ENCODE measurements at places on chromosomes 1 and 21.
A peak's percentile ranks its signal among the peaks of the same experiment; 100 is the strongest.

GRCh38 chr1:25810341-25811299 is 9.1 kb upstream of the MTFR1L start:
- DNase-seq, result peak; percentile 74

DNA sequence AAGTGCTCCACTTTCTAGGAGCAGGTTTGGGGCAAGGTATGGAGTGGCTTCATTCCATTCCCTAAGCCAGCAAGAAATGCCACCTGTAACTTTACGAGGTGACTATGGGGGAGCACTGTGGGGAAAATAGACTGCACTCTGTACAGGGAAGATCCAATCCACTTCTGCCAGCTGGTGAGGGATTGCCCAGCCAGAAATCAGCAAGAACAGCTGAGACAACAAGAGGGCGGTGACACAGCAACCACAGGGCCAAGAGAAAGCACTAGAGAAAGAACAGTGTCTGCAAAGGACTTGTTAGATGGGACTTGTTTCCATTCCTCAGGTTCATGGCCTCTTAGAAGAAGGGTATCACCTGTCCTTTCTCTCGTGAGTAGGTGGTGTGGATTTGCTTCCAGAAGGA is 19.6 kb downstream of the CAPN8 start:
- DNase-seq, result no peak

DNA sequence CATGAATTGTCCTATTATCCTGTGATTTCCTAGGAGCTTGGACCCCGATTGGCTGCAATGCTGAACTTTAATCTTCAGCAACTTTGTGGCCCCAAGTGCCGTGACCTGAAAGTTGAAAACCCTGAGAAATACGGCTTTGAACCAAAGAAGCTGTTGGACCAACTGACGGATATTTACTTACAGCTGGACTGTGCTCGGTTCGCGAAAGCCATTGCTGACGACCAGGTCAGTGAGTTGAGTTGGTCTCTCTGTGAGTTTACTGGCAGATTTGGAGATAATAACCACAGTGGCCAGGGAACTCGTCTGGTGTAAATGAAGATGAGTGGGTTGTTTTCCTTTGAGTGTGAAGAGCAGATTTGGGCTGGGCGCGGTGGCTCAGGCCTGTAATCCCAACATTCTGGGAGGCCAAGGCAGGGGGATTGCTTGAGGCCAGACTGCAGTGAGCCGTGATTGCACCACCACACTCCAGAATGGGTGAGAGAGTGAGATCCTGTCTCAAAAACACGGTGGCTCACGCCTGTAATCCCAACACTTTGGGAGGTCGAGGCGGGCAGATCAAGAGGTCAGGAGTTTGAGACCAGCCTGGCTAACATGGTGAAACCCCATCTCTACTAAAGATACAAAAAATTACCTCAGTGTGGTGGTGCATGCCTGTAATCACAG is 39.1 kb upstream of the KIF1B start:
- no peak for DNase-seq

DNA sequence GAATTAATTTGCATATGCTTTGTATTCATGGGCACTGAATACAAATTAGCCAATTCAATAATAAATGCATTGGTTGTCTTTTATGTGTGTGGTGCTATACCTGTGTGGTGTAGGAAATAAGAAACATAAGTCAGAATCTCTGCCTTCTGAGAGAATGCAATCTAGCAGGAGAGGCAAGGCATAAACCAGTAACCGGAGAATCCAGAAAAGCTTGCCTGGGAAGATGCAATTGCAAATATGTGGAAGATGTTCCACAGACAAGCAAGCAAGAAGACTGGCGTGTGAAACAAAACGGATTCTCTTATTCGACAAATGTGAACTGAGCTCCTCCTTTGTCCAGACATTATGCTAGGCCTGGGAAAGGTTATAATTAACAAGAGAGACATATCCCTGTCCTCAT is 134.3 kb downstream of the NR5A2 start:
- DNase-seq, result no peak

DNA sequence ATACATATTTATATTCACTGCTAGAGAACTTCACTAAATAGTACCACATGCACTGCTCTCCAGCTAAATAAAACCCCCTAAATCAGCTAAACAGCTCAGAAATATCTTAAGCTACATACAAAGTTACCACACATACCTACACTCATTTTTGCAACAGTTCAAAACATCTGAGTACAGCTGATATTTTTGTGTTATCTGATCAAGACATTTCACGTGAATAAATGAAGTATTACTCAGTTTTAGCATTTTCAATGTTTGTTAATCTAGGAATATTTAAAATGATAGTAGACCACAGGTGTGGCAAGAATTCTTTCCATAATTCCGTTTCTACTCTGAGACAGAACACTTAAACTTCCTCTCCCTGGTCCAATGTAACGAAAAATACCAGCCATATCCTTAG is 20.8 kb downstream of the EVI5 start:
- DNase-seq, result no peak

DNA sequence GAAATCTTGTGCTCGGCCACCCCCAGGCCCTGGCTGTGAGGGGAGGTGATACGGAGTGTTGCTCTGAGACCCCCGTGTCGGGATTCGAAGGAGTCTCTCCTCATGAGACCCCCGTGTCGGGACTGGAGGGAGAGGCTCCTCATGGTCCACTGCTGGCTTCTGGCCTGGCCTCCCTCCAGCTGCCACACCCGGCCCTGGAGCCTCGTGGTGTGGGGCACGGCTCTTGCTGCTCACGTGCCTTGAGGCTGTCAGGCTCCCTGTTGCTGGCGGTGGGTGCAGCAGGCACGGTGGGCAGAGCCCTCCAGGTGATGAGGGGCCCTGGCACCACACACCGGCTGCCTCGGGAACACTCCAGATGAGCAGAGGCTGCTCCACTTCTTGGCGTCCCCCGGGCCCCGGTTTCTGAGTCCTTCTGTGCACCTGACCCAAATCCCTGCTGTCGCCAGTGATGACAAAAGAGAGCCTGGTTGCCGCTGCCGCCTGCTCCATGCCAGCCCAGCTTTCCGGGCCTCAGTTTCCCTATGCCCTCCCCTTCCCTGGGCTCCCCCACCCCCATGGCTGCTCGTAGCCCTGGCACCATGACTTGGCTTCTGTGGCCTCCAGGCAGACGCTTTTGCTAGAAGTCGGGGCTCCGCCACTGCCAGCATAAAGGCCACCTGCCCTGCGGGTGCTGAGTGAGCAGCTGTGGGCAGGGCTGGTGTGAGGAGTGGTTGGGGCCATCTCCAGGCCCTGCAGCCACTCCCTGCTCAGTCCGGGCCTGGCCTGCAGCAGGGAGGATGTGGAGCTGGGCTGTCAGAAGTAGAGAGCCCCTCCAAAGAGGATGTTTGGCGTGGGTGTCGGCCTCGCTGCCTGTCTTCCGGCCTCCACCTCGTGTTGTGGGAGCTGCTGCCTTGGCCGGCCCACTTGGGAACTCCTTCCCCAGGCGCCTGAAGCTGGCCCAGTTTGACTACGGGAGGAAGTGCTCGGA is 11.8 kb downstream of the TMEM240 start:
- no peak for DNase-seq

GRCh38 chr1:23290836-23291565 is 53.1 kb downstream of the HNRNPR start:
- DNase-seq, result no peak

GRCh38 chr1:65045022-65045817 is 78.9 kb upstream of the JAK1 start:
- DNase-seq, result no peak

DNA sequence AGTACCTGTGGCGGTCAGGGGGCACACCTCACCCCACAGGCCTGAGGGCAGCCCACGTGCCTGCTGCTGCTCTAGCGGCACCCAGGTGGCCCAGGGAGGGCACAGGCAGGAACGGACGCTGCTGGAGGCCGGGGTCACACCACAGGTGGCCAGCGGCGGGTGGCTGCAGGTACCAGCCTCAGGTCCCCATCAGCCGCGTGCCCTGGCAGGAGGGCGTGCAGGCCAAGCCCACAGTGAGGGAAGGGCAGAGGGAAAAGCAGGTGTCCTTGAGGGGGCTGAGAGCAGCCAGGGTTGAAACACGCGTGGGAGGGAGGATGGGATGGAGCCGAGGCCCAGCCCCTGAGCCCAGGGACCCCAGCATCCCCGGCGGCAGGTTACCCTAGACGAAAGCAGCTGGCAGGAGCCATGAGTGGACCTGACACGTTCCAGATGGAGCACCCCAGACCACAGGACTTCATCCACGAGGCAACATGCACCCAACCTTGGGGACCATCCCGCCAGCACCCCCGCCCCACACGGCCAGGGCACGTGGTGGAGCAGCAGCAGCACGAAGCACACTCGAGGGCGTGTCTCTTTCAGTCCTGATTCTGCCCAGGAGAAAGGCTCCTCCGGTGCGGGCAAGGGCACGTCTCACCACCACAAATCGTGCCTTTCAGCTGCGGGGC is 3.7 kb downstream of the SLC19A1 start:
- no peak for DNase-seq

DNA sequence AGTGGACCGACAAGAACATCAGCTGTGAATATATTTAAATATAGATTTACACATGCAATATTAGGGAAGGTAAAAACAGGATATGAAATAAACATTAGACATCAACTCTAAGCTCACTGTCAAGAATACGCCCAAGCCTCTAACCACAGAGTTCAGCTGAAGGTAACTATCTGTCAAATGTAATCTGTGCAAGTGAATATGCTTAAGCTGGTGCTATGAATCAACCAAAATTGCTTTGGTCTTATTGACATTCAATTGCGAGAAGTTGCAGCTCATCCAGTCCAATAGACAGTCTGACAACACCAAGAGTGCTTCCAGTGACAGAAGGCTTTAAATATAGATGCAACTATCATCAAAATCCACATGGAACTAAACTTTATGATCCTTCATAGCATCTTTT is 32.3 kb downstream of the USH2A start:
- no peak for DNase-seq

- DNase-seq, result no peak
These were observed 117.8 kb downstream of the LIPI start for GRCh38 chr21:14092834-14093560.

- DNase-seq, result peak; percentile 47
These were observed 28.6 kb upstream of the PRSS38 start for GRCh38 chr1:227786673-227787512.

- DNase-seq, result no peak
These were observed 28.2 kb downstream of the SLC2A1 start for GRCh38 chr1:42930178-42931107.

DNA sequence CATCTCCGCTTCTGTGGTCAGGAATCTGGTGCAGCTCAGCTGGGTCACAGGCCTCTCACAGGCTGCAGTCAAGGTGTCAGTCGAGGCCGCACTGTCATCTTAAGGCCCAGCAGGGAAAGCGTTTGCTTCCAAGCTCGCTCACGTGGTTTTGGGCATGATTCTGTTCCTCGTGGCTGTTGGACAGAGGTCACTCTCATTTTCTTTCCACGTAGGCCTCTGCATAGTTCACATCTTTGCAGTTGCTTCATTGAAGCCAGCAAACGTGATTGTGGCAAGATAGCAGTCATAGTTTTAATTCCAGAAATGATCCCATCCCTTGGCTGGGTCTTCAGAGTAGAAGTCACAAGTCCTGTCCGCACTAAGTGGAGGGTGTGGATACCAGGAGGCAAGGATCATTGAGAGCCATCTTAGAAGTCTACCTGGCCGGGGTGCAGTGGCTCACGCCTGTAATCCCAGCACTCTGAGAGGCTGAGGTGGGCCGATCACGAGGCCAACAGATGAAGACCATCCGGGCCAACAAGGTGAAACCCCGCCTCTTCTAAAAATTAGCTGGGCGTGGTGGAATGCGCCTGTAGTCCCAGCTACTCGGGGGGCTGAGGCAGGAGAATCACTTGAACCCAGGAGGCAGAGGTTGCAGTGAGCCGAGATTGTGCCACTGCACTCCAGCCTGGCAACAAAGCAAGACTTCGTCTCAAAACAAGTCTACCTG is 24.5 kb downstream of the NECAP2 start:
- DNase-seq, result no peak

GRCh38 chr1:104238991-104239390 is 489.3 kb downstream of the AMY1C start:
- DNase-seq, result no peak

DNA sequence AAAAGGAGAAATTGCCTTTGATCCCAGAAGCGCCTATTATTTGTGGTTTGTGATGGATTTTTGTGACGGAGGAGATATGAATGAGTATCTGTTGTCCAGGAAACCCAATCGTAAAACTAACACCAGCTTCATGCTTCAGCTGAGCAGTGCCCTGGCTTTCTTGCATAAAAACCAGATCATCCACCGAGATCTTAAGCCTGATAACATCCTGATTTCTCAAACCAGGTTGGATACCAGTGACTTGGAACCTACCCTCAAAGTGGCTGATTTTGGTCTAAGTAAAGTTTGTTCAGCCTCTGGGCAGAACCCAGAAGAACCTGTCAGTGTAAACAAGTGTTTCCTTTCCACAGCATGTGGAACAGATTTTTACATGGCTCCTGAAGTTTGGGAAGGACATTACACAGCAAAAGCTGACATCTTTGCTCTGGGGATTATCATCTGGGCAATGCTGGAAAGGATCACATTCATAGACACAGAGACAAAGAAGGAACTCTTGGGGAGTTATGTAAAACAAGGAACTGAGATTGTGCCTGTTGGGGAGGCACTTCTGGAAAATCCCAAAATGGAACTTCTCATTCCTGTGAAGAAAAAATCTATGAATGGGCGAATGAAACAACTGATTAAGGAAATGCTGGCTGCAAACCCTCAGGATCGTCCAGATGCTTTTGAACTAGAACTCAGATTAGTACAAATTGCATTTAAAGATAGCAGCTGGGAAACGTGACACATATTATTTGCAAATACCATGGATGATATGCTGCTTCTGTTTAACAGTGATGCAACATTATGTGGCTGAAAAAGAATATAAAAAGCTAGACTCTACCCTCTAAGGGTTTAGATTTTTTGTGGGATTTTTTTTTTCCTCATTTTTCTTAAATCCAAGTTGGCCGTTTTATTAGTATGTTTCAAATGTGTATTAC is 10.5 kb downstream of the PDIK1L start:
- no peak for DNase-seq

GRCh38 chr1:119115311-119115710 is 25.1 kb downstream of the WARS2 start:
- DNase-seq, result peak; percentile 73

DNA sequence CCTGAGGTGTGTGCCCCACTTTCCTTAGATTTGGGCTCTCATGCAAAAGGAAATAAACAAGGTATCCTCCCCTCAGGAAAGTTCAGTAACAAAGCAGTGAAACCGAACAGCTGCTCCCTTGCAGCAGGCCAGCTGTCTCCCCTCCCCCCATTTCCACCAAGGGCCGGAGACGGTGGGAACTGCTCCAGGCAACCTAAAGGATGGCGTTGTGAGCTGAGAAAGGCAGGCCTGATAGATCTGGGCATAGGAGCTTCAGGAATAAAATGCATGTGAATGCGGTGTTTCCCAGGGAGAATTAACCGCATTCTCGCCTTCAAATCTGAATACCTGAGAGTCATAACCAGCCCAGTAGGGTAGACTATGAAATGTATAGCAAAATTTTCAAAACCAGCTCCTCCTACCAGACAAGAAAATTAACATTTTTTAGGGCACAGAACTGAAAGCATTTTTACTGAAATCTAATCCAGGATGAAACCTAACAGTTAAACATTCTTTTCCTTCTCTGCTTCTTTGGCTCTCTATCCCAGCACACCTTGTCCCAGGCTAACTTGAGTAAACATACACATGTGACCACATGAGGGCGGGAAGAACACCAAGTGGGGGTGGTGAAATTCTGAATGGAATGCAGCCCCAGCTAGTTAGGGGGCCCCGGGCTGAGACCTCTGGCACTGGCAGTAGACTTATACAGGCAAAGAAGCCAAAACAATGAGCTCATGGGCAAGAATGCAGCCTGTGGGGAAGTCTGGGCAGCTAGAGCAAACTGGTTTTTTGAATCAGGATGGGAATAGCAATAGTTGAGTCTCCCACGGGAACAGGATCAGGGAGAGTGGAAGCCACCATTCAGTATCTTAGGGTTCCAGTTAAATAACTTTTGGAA is 11.5 kb downstream of the MCL1 start:
- DNase-seq, result peak; percentile 78
